Gastrocnemius medialis (tissue), 4 donors: ENCODE measurements at places on chromosomes 2 and 18. TPM values are rescaled to one million over a fixed set of nuclear protein-coding genes. Genes with fewer than 3 reads are reported as not detected.

Gene GCC2
- total RNA-seq: 16.7 TPM

Gene FKBP1B
- 2.9 TPM for total RNA-seq

Gene OR6B3
- total RNA-seq: not detected

Gene SOWAHC
- total RNA-seq: 0.92 TPM

Gene LRRTM4
- 1.1 TPM for total RNA-seq

Gene LYG2
- total RNA-seq: not detected

Gene EHD3
- total RNA-seq: 2.0 TPM

Gene CNDP1
- not detected for total RNA-seq

Gene PTPRN
- total RNA-seq: not detected

Gene MAP3K19
- total RNA-seq: not detected

Gene MOGAT1
- total RNA-seq: not detected

Gene KLHL30
- 224 TPM for total RNA-seq

Gene RAB6C
- total RNA-seq: not detected

Gene GNAL
- total RNA-seq: 4.4 TPM

Gene TTR
- total RNA-seq: 4.4 TPM

Gene KIAA2012
- not detected for total RNA-seq

Gene FHOD3
- 14.0 TPM for total RNA-seq

Gene COBLL1
- total RNA-seq: 9.6 TPM

Gene APCDD1
- 10.1 TPM for total RNA-seq

Gene SOX11
- total RNA-seq: not detected

Gene PLEKHH2
- total RNA-seq: 4.9 TPM

Gene UCN
- not detected for total RNA-seq

Gene KLHL14
- 0.04 TPM for total RNA-seq

Gene SERPINB3
- not detected for total RNA-seq

Gene SNED1
- 31.6 TPM for total RNA-seq

Gene MYCN
- total RNA-seq: 0.25 TPM

Gene TMEM247
- total RNA-seq: not detected

Gene ANKRD30B
- total RNA-seq: not detected

Gene CNDP2
- 33.6 TPM for total RNA-seq

Gene POTEI
- not detected for total RNA-seq

Gene CFC1
- not detected for total RNA-seq

Gene CD8B
- total RNA-seq: not detected

Gene GTF2A1L
- total RNA-seq: 1.8 TPM

Gene TTN
- 4,552 TPM for total RNA-seq

Gene ACVR1
- total RNA-seq: 12.8 TPM

Gene NPPC
- total RNA-seq: not detected

Gene DBI
- 56.1 TPM for total RNA-seq

Gene KDSR
- 11.2 TPM for total RNA-seq

Gene IL1R1
- 23.3 TPM for total RNA-seq

Gene CHRNG
- 57.5 TPM for total RNA-seq

Gene CHST10
- 3.3 TPM for total RNA-seq

Gene MC5R
- total RNA-seq: not detected

Gene TTC27
- 10.7 TPM for total RNA-seq

Gene SERPINB10
- total RNA-seq: not detected

Gene STPG4
- not detected for total RNA-seq

Gene DLGAP1
- total RNA-seq: 0.13 TPM

Gene VAPA
- total RNA-seq: 227 TPM

Gene RGPD4
- not detected for total RNA-seq

Gene GALNT13
- not detected for total RNA-seq

Gene HOXD4
- total RNA-seq: 1.4 TPM

Gene DLX1
- total RNA-seq: 0.16 TPM

Gene DYSF
- total RNA-seq: 62.5 TPM

Gene MBD5
- 27.2 TPM for total RNA-seq

Gene RAPH1
- 29.7 TPM for total RNA-seq

Gene TGFA
- 0.18 TPM for total RNA-seq

Gene UGT1A10
- total RNA-seq: 0.12 TPM

Gene SMYD1
- total RNA-seq: 107 TPM

Gene SNTG2
- total RNA-seq: 1.0 TPM
